ENCODE measurements at places on chromosomes 3 and 15.

GRCh38 chr15:89393056-89393455 lies 58.4 kb upstream of the POLG start:
- H3K27me3 ChIP-seq, result peaks cover 64% of the 10 kb centered on the region
- DNase-seq, result no peak
- H3K4me3 ChIP-seq, result no peak overlapping the region
- no peak overlapping the region for H3K27ac ChIP-seq
- H3K36me3 ChIP-seq, result no peaks in the 10 kb centered on the region

- no peak for DNase-seq
- no peak overlapping the region for H3K27ac ChIP-seq
- peaks cover 20% of the 10 kb centered on the region for H3K4me1 ChIP-seq
- peaks cover 6% of the 10 kb centered on the region for H3K27me3 ChIP-seq
- no peaks in the 10 kb centered on the region for H3K36me3 ChIP-seq
- H3K4me3 ChIP-seq, result no peak overlapping the region
Observed at GRCh38 chr3:126264952-126265351, 84.6 kb upstream of the ALDH1L1 start.

DNA sequence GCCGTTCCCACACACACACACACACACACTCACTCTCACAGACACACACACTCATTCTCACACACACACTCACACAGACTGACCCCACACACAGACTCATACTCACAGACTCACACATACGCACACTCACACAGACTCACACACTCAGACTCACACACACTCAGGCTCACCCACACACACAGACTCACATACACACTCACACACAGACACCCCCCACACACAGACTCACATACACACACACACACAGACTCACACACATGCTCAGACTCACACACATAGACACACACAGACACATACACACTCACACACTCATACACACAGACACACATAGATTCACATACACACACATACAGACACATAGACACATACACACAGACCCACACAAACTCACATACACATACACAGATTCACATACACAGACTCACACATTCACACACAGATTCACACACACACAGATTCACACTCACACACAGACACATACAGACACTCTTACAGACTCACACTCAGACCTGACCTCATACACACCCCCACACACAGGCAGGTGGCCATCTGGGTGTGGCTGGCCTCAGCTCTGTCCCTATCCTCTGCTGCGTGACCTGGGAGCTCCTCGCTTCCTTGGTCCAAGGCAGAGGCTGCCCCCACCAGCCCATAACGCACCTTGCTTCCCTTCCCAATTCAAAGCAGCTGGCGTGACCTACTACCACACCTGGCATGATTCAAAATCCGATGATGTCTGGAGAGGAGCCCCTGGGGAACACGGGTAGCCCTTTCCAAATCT lies 1.9 kb downstream of the C3orf22 start:
- no peak overlapping the region for H3K27ac ChIP-seq
- no peaks in the 10 kb centered on the region for H3K4me1 ChIP-seq
- no peak overlapping the region for H3K4me3 ChIP-seq
- H3K27me3 ChIP-seq, result no peaks in the 10 kb centered on the region
- H3K36me3 ChIP-seq, result no peaks in the 10 kb centered on the region

DNA sequence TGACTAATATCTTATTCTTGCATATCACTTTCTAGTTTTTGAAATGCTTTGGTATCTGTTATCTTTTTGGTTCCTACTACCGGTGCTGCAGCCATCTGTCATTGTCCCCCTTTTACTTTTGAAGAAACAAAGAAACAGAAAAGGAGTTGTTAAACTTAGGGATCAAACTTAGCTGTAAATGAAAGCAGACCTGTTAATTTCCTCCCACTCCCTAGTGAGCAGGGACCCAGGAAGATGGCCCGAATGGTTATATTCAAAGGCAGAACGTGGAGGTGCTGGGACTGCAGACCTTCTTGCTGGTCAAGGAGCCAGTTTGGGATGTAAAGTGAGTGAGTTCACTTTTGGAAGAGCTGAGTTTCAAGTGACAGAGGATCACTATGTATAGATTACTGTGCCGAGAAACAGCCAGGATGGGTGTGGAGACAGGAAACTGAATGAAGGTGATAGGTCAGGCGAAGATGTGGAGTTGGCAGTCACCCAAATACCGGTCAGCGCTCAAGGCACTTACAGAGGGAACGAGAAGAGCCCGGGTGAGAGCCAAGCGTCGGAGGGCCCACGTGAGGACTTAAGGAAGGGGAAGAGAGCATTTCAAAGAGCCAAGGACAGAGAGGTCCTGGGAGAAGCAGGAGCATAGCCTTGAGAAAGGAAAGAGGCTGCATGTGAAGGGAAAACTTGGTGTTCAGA lies 20.1 kb downstream of the KBTBD8 start:
- H3K36me3 ChIP-seq, result no peaks in the 10 kb centered on the region

GRCh38 chr3:159482994-159483367 lies 505.7 kb upstream of the IL12A start:
- no peaks in the 10 kb centered on the region for H3K36me3 ChIP-seq
- H3K27ac ChIP-seq, result no peak overlapping the region
- no peaks in the 10 kb centered on the region for H3K4me1 ChIP-seq
- H3K27me3 ChIP-seq, result no peaks in the 10 kb centered on the region
- no peak overlapping the region for H3K4me3 ChIP-seq
- no peak for DNase-seq

DNA sequence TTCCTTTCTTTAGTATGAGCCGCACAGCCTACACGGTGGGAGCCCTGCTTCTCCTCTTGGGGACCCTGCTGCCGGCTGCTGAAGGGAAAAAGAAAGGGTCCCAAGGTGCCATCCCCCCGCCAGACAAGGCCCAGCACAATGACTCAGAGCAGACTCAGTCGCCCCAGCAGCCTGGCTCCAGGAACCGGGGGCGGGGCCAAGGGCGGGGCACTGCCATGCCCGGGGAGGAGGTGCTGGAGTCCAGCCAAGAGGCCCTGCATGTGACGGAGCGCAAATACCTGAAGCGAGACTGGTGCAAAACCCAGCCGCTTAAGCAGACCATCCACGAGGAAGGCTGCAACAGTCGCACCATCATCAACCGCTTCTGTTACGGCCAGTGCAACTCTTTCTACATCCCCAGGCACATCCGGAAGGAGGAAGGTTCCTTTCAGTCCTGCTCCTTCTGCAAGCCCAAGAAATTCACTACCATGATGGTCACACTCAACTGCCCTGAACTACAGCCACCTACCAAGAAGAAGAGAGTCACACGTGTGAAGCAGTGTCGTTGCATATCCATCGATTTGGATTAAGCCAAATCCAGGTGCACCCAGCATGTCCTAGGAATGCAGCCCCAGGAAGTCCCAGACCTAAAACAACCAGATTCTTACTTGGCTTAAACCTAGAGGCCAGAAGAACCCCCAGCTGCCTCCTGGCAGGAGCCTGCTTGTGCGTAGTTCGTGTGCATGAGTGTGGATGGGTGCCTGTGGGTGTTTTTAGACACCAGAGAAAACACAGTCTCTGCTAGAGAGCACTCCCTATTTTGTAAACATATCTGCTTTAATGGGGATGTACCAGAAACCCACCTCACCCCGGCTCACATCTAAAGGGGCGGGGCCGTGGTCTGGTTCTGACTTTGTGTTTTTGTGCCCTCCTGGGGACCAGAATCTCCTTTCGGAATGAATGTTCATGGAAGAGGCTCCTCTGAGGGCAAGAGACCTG lies 13.2 kb downstream of the GREM1 start:
- DNase-seq, result peak; percentile 16
- no peaks in the 10 kb centered on the region for H3K4me1 ChIP-seq
- no peak overlapping the region for H3K4me3 ChIP-seq
- H3K36me3 ChIP-seq, result no peaks in the 10 kb centered on the region
- peaks cover 31% of the 10 kb centered on the region for H3K27me3 ChIP-seq

- H3K36me3 ChIP-seq, result no peaks in the 10 kb centered on the region
- H3K27me3 ChIP-seq, result no peaks in the 10 kb centered on the region
- H3K27ac ChIP-seq, result no peak overlapping the region
- no peak for DNase-seq
Observed at GRCh38 chr3:104598848-104599511, 767.7 kb upstream of the ALCAM start.

DNA sequence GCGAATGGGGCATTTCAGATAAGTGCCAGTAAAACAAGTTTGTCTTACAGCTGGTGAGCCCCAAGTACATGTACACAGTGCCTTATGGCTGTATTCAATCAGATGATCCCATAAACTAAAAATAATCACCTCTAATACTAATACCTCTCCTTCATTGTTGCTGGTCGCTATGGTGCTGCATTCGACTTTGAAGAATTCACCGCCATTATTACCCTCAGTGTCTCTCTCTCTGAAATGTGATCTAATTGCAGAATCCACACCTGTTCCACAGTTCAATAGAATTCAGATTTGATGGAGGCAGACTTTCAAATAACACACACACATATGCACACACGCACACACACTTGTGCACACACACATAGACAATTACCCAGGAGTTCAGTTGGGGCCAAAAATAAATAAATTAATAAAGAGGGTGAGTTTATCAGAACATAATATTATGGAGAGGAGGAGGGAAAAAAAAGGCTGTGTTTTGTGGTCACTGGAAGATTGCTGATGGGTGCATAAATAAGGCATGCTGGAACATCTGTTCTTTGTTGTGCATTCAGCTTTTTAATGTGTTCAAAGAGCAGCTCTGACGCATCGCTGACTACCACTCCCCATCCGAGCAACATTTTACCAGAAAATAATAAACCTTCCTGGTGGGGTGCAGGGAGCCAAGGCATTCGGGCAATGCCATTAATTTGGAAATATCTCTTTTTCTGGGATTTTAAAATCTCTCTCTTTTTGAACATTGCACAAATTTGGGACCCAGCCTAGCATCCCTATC lies 235.7 kb downstream of the SATB1 start:
- H3K27me3 ChIP-seq, result no peaks in the 10 kb centered on the region
- no peaks in the 10 kb centered on the region for H3K4me1 ChIP-seq
- H3K27ac ChIP-seq, result no peak overlapping the region
- no peak for DNase-seq
- H3K4me3 ChIP-seq, result no peak overlapping the region

DNA sequence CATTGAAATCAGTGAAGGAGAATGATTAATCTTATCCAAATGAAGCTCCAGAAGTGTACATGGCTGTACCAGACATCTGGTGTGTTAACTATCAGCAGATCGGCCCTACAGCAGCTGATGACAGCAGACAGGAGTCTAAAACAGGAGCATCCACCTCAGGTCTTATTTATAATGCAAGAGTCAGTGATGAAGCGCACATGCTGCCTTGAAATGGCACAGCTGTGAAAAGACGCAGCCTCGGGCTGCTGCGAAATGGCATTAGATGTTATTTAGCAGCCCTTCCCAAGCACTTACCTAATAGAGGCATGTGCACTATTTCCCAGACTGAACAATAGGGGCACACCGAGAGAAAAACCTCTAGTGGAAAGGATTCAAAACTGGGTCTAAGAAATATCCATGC lies 472.3 kb upstream of the CBLB start:
- H3K4me3 ChIP-seq, result no peak overlapping the region
- no peaks in the 10 kb centered on the region for H3K27me3 ChIP-seq
- no peaks in the 10 kb centered on the region for H3K36me3 ChIP-seq

GRCh38 chr3:150410311-150411105 lies 2.4 kb downstream of the TSC22D2 start:
- H3K27ac ChIP-seq, result peak overlapping the region; percentile 99
- H3K36me3 ChIP-seq, result no peaks in the 10 kb centered on the region
- peak overlapping the region; percentile 82 for H3K4me3 ChIP-seq
- peaks cover 29% of the 10 kb centered on the region for H3K4me1 ChIP-seq
- no peaks in the 10 kb centered on the region for H3K27me3 ChIP-seq
- DNase-seq, result peak; percentile 34

- H3K27ac ChIP-seq, result no peak overlapping the region
- no peak for DNase-seq
- H3K36me3 ChIP-seq, result no peaks in the 10 kb centered on the region
- peaks cover 12% of the 10 kb centered on the region for H3K27me3 ChIP-seq
- H3K4me3 ChIP-seq, result no peak overlapping the region
Observed at GRCh38 chr15:77830051-77830468, 197.3 kb upstream of the LINGO1 start.

GRCh38 chr15:95988574-95988887 lies 342.0 kb upstream of the NR2F2 start:
- no peak overlapping the region for H3K27ac ChIP-seq
- no peaks in the 10 kb centered on the region for H3K4me1 ChIP-seq
- no peak overlapping the region for H3K4me3 ChIP-seq
- H3K27me3 ChIP-seq, result no peaks in the 10 kb centered on the region
- H3K36me3 ChIP-seq, result no peaks in the 10 kb centered on the region
- DNase-seq, result no peak

DNA sequence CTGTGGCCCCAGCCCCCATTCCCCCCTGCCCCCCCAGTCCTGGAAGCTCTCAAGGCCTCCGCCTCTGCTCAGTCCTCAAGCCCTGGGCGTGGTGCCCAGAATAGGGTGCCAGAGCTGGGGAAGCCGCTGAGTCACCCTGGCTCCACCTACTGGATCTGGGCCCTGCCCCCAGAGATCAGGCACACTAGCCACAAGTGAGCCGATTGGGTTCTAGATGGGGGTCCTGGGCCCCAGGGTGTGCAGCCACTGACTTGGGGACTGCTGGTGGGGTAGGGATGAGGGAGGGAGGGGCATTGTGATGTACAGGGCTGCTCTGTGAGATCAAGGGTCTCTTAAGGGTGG lies 5.7 kb downstream of the EIF4G1 start:
- H3K27me3 ChIP-seq, result no peaks in the 10 kb centered on the region
- peak; percentile 96 for DNase-seq
- H3K36me3 ChIP-seq, result peaks cover 74% of the 10 kb centered on the region
- H3K4me3 ChIP-seq, result peak overlapping the region; percentile 28
- H3K4me1 ChIP-seq, result peaks cover 78% of the 10 kb centered on the region

- no peak overlapping the region for H3K4me3 ChIP-seq
- H3K36me3 ChIP-seq, result no peaks in the 10 kb centered on the region
- no peak for DNase-seq
- H3K27ac ChIP-seq, result no peak overlapping the region
- no peaks in the 10 kb centered on the region for H3K27me3 ChIP-seq
Observed at GRCh38 chr15:67403428-67404154, 117.3 kb upstream of the C15orf61 start.

DNA sequence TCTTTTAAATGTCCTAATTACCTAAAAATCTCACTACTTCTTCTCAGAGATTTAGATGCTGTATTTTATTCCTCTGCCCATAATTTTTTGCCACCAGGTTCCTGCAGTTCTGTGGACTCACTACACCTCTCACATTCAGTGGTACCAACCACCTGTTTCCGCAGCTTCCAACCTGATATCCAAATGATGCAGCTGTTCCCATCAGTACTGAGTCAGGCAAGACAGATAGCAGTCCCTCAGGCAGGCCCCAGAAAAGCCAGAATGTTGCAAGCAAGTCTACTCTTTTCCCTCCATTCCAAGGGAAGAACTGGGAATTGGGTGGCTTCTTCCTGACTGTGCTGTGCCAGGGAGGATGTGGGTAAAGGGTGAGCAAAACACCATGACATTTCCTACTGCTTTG lies 39.0 kb downstream of the MNS1 start:
- no peaks in the 10 kb centered on the region for H3K4me1 ChIP-seq
- H3K4me3 ChIP-seq, result no peak overlapping the region
- DNase-seq, result no peak

GRCh38 chr3:37498126-37499039 lies 324.0 kb upstream of the LRRFIP2 start:
- peak; percentile 36 for DNase-seq
- peaks cover 45% of the 10 kb centered on the region for H3K4me1 ChIP-seq
- peaks cover 44% of the 10 kb centered on the region for H3K36me3 ChIP-seq
- H3K4me3 ChIP-seq, result no peak overlapping the region
- peak overlapping the region; percentile 63 for H3K27ac ChIP-seq
- no peaks in the 10 kb centered on the region for H3K27me3 ChIP-seq

All from heart right ventricle (tissue), 16 donors.